ENCODE measurements at places on chromosomes 6 and 20.

DNA sequence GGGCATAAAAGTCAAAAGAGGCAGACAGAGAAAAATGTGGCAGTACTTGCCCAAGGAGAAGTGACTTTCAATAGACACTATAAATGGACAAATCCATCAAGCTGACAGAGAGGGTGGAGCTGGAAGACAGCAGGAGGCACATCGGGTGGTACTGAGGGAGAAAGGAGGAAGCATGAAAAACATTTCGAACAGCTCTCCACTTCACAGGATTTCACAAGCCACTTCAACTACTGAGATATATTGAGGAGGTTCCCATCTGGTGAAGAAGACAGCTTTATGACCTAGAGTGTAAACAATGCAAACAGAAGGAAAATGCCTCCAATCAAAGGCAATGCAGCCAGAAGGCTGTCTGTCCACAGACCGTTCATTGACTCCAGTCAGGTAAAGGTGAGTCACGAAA, 259.4 kb upstream of the ECI2 start:
- DNase-seq, result no peak

GRCh38 chr20:49174183-49174582, 14.0 kb downstream of the STAU1 start:
- DNase-seq, result no peak

DNA sequence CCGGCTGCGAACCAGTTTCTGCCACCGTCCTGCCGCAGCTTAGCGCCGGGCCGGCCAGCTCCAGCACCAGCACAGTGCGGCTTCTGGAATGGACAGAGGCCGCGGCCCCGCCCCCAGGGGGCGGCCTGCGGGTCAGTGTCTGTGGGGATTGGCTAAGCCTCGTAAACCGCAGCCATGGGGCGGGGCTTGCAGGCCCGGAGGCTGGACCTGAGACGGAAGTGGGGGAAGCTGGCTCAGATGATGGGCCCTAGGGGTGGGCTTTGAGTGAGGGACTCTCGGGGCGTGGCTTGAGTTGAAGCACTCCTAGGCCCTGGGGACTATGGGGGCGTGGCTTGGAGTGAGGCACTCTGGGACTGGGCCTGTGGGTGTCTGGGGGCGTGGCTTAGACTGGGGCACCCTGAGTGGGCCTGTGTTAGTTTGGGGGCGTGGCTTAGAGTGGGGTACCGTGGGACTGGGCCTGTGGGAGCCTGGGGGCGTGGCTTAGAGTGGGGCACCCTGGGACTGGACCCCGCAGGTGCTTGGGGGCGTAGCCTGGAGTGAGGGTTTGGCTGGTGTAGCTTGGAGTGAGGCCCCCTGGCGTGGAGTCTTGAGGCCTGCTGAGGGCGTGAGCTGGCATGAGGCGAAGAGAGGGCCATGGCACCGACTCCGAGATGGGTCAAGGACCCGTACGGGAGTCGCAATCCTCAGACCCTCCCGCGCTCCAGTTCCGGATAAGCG, 6.6 kb downstream of the L3MBTL1 start:
- peak; percentile 99 for DNase-seq

DNA sequence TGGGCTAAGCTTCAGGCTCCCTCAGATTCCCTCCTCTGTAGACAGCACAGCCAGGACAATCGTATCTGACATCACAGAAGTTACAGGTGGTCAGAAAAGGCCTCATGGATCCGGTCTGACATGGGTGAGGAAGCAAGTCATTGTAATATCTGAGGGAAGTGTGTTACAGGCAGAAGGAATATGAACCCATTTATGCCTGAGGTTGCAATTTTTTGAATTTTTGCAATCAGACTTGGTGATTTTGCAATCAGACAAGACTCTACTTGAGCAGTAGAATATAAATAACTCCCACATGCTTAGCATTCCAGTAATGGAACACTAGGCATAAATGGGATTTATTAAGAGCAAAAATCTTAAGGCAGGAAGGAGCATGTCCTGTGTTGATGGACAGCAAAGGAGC, 52.1 kb downstream of the CBLN4 start:
- DNase-seq, result no peak

GRCh38 chr6:167392631-167393316, 67.9 kb downstream of the TTLL2 start:
- DNase-seq, result no peak

GRCh38 chr20:62739067-62739466, 30.4 kb downstream of the NTSR1 start:
- DNase-seq, result no peak

- no peak for DNase-seq
Observed at GRCh38 chr6:28340310-28341095, 4.6 kb upstream of the ZSCAN31 start.

- no peak for DNase-seq
Observed at GRCh38 chr6:53264337-53264736, 84.4 kb downstream of the ELOVL5 start.

DNA sequence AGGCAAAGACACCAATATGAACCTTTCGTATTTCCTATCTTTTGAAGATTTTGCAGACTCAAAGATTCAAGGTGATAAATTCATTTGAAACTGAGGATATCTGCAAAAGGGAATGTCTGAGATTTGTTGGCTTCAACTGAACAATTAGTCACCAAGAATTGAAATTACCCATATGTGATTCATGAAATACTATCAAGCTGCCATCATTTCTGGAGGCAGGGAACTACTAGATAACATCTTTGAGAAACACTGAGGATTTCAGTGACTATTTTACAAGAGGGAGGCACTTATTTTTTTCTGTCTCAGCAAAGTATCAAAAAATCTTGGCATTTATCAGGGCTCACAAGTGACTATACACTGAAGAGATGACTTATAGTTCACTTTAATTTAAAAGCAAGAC, 39.8 kb upstream of the MMS22L start:
- DNase-seq, result no peak

DNA sequence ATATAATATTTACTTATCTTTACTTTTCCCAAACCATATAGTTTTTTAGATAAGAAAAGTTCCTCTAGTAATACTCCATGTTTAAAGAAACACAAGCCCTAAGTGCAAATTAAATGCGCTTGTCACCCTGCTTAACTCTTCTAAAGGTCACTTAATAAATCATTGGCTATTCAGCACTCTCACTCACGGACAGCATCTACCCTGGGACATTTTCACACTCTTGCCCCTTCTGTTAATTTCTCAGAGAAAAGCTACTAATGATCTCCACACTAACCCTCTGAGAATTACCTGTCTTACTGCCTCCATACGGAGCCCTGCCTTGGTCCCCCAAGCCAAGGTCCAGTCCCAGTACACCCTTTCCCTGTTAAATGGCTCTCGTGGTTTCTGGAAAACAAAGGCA, 102.2 kb downstream of the NRN1 start:
- DNase-seq, result no peak

GRCh38 chr6:117515326-117515725, 32.9 kb downstream of the DCBLD1 start:
- DNase-seq, result no peak

GRCh38 chr6:79586548-79586947, 44.6 kb upstream of the SH3BGRL2 start:
- peak; percentile 39 for DNase-seq

DNA sequence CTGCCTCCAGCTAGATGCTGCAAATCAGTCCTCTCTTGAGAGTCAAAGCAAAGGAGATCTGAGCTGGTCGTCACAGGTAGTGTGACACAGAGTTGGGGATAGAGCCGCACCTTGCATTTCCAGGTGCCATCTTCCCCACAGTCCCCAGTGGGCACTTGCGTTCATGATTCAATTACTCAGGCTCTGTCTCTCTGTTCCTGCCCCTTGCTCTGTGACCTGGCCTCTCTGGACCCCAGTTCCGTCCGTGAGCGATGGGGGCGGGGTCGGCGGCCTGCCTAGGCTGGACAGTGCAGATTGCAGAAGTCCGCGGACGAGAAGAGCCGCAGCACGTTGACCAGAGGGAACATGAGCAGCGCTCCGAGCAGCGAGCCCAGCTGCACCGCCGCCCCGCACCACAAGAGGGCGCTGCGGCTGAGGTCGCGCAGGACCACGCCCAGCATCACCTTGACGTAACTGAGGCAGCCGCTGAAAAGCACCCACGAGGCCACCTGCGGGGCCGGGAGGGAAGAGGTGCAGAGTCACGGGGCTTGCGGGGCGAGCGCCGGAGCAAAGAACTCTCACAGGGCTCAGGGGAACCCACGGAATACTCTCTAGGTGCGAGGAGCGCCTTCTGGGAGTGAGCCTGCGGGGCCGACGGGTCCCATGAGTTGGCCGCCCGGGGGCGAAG, 7.4 kb downstream of the SLC52A3 start:
- DNase-seq, result no peak

- no peak for DNase-seq
Observed at GRCh38 chr20:43960231-43960630, 45.6 kb downstream of the TOX2 start.

GRCh38 chr6:23370051-23370450, 756.0 kb upstream of the NRSN1 start:
- no peak for DNase-seq

DNA sequence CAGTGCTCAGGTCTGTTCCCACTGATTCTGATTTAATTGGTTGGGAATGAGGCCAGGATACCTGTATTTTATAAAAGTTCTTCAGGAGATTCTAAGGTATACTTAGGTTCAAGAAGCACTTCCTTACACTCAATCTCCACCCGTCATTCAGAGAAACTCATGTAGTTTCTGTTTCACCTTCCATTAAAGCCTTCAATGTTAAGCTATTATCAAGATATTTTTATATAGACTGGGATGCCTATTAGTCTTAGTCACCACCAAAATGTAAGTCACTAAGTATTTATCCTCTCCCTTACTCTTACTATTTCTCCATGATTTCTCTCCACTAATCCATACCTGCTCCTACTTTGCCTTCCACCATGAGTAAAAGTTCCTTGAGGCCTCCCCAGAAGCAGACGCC, 38.1 kb upstream of the GCLC start:
- DNase-seq, result no peak

DNA sequence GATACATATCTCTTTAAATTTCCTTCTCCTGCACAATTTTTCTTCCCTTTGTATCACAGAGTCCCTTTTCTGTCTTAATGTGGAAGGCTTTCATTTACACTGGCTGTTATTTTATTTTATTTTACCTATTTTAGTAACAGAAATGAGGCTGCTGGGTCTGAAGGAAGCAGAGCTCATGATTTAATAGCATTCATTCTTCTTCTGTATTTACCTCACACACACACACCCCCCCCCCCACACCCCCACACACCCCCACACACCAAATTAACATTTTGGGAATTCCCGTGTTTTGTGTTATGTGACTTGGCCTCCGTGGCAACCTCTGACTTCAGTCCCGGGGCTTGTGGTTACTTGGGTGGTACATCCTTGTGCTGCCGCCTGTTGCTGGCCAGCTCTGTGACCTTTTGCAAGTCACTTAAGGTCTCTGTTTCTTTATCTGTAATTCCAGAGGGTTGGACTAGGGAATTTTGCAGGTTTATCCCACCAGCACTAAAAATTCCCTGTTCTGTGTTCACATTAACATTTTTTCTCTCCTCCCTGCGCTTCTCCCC, 108.8 kb downstream of the TIAM2 start:
- DNase-seq, result no peak

GRCh38 chr6:88045521-88046136, 2.0 kb upstream of the SPACA1 start:
- DNase-seq, result no peak

DNA sequence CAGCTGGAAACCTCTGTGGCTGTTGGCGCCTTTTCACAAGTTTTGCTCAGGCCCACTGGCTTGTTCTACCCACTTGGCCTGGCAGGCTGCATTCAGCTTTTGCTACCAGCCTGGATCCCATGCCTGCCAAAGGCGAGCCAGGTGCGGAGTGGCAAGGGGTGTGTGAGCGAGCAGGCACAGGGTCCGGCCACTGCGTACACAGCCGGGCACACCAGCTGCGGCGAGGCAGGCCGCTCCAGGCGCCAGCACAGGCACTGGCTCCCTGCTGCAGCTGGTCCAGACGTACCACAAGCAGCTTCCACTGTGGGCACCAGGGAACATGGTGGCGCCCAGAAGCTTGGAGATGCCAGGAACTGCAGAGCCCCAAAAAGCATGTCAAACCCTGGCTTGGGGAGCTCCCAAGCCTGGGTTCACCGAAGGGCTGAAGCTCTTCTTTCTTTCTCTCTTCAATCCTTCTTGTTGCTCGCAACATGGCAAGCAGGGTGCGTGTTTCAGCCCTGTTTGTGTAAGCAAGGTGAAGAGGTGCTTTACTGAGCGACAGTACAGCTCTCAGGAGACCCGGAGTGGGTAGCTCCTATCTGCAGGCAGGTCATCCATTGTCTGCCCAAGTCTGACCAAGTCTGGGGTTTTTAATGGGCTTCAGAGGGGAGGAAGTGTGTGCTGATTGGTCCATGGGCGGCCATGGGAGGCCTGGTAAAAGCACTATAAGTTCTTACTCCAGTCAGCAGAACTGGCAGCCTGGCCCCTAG, 32.6 kb upstream of the GRM4 start:
- no peak for DNase-seq

GRCh38 chr6:72260489-72260888, 361.4 kb upstream of the KCNQ5 start:
- peak; percentile 28 for DNase-seq

DNA sequence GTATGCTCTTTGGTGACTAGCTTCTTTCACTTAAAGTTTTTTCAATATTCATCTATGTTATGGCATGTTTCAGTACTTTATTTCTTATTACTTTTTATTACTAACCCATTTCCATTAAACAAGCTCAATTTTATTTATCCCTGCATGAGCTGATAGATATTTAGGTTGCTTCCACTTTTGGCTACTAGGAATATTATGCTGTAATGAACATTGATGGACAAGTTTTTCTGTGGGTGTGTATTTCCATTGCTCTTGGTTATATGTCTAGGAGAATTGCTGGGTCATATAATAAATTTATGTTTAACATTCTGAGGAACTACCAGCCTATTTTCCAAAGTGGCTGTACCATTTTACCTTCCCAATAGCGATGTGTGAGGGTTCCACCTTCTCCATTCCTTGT, 69.9 kb downstream of the ZBTB2 start:
- no peak for DNase-seq

GRCh38 chr6:121544691-121545090, 109.2 kb downstream of the GJA1 start:
- DNase-seq, result no peak

- no peak for DNase-seq
Observed at GRCh38 chr6:102911571-102911970, 1518.1 kb downstream of the GRIK2 start.

DNA sequence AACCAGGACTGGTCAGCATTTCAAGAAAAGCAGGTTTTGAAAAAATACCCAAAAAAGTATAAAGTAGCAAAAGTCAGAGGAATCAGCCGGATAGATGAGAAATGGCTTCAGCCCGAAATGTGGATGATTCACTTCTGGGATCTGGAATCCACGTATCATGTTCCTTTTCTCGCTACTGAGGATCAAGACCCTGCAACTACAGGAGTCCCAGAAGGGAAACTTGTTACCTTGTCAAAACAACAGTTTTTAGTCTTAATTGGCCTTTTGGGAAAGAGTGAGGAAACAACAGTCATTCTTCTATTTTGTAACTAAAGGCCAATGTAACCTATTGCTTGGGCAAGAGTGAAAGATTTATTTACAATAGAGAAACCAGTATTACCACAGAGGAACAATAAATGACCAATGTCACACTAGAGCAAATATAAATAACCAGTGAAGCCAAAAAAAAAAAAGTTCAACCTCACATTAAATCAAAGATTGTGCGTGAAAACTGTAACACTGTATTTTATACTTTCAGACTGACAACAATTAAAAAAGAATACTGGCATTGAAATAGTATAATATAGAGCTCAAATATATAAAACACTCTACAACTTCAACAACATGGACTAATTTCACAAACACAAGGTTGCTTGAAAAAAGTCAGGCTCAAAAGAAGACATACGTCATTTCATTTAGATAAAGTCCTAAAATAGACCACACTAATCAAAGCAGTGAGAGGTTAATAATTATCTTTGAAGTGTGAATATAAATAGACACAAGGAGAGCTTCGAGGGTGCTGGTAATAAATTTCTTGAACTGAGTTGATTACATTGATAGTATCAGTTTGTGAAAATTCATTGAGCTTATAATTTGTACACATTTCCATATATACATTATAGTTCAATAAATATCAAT, 116.2 kb downstream of the GFRAL start:
- no peak for DNase-seq

All from astrocyte of the spinal cord (primary cell).